Fibroblast of upper back skin (primary cell): ENCODE measurements at places on chromosomes 2 and 18.
A peak's percentile ranks its signal among the peaks of the same experiment; 100 is the strongest.

GRCh38 chr2:196131949-196132925, 39.1 kb downstream of the STK17B start:
- no peak for DNase-seq

- no peak for DNase-seq
Observed at GRCh38 chr2:86482034-86482433, 40.9 kb downstream of the KDM3A start.

- DNase-seq = no peak
Observed at GRCh38 chr2:239660390-239661230, 259.8 kb upstream of the HDAC4 start.

GRCh38 chr2:73701968-73702665, 35.0 kb downstream of the TPRKB start:
- DNase-seq = no peak

DNA sequence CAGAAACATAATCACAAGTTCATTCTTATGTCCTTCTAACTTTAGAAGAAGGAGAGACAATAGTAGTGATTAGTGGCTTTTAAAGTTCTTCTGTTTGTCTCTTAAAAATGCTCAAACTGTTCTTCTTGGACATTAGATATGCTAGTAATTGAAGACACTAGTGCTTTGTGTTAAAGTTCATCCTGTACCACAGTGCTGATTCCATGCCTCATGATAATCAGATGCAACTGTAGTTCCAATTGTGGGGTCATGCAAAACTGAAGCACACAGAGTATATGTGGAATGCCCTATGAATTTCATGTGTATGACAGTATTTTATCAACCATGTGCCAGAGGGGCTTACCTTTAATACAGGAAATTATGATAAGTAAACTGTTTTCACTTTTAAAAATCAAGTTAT, 11.4 kb upstream of the KCNJ13 start:
- no peak for DNase-seq

GRCh38 chr2:217256251-217256650, 396.4 kb upstream of the TNP1 start:
- peak; percentile 94 for DNase-seq

DNA sequence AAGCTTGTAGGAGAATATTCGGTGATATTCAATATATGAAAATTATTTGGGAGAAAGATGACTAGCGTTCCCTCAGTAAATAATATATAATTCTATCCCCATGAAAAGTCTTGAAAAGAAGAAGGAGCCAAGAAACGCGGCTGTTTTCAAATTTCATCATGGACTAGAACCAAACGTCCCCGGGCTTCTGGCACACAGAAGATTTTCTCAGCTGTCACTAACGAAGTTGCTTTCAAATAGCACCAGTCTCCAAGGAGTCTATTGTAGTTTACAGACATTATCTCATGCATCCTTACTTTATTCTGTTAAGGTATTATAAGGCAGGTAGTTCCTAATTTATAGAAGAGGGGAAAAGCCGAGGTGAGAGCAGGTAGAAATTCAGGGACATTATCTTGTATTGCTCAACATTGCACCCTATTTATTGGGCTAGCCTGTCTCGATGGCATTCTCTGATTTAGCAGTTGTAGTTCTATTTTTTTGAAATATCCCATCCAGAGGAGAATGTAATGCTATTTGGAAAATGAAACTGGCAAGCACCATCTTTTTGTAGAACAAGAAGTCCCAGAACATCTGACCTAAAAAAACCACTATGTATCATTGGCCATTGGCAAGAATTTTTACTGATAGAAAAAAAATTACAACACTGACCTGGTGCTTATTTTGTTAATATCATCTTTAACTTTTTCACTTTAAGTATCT, 198.1 kb upstream of the RASGRP3 start:
- no peak for DNase-seq

GRCh38 chr18:74454279-74454751, 2.8 kb downstream of the DIPK1C start:
- no peak for DNase-seq

DNA sequence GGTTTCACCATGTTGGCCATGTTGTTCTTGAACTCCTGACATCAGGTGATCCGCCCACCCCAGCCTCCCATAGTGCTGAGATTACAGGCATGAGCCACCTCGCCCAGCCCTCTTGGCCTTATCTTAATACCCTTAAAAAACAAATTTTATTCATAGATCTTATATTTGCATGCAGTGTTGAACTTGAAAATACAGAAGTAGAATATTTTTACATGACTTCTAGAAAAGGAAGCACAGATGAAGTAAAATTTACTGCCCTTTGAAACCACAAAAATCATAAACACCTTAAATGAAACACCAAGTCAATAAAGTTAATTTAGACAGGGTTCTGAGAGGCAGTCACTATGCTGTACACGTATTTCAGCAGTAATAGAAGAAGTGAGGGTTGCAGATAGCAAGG, 145.7 kb downstream of the CERS6 start:
- DNase-seq = no peak

DNA sequence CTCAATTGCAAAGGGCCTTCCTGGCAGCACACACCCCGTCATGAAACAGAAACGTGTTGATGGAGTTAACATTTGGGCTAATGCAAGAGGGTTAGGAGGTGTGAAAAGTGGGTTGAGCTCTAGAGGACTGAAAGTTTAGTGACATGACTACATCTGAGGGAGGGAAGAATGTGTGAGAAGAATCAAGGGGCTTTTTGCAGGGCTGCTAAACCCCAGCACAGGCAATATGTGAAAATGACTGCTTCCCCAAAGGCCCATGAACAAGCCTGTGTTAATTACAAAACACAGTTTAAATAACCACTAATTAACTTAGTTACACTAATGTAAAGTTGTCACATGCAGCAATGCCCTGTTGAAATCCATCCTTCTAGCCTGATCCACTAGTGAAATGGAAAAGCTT, 63.4 kb upstream of the PEX13 start:
- DNase-seq = no peak

GRCh38 chr18:3177902-3178687, 41.7 kb downstream of the MYOM1 start:
- DNase-seq = peak; percentile 9

GRCh38 chr2:85984788-85985187, 96.0 kb upstream of the ST3GAL5 start:
- no peak for DNase-seq

DNA sequence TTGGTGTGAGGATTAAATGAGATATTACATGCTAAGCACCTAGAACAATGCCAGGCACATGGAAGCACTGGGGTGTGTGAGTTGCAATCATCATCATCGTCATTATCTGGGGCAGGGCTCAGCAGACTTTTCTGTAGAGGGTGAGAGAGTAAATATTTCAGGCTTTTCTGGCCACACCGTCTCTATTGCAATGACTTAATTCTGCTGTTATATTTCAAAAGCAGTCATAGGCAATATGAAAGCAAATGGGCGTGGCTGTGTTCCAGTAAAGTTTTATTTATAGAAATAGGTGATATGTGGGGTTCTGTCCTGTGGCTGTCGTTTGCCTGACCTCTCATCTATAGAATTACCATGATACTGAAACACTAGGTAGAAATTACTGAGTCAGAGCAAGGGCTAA, 60.6 kb downstream of the IL1R2 start:
- DNase-seq = no peak

DNA sequence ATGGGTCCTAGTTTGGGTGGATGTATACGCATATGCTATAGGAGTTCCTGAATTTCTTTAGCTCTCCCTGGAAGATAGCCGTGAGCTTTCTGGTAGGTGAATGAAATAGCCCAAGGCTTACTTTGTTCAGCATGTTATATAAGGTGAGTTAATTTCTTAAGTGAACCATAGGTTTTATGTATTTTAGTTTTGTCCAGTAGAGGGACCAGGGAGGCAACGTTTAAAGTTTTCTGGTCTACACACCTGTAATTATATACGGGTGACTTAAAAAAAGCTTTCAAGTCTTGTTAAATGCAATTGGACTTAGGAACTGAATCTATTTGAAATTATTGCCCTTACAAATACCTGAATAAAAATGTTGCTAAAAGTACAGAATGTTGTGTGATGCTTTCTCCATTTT, 402.5 kb upstream of the DDX18 start:
- no peak for DNase-seq

- DNase-seq = peak; percentile 72
Observed at GRCh38 chr2:219684721-219685689, 57.6 kb downstream of the SLC4A3 start.

DNA sequence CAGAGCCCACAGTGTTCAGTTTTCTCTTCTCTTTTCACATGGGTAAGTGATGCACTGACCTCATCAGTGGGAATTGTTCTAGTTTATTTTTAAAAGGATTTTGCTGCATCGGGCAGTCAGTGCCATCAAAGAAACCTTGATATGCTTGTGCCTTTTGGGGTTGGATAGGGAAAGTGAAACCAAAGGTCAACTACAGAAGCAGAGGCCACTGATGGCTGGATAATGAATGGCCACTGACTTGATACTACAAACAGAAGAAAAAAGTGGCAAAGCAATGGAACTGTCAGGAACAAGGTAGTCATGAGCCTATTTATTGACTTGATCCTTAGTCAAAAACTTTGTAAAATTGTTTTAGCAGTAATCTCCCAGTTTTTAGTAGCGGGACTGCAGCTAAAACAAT, 636.3 kb upstream of the ZEB2 start:
- DNase-seq = no peak

DNA sequence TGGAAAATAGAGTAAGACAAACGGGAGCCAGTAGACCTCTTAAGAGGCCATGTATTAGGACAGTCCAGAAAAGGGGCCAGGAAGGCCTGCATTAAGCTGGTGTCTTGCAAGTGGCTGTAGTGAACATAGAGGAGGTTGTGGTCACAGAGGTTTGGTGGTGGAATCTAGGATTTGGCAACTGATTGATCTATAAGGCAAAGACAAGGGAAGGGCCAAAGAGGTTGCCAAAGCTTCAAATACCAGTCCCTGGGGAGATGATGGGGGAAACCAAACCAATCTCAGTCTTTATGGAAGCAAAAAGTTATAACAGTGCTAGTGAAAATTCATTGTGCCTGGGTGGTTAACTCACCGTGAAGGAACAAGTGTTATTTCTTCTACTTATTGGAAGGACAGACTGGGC, 28.7 kb upstream of the RTN4 start:
- no peak for DNase-seq

DNA sequence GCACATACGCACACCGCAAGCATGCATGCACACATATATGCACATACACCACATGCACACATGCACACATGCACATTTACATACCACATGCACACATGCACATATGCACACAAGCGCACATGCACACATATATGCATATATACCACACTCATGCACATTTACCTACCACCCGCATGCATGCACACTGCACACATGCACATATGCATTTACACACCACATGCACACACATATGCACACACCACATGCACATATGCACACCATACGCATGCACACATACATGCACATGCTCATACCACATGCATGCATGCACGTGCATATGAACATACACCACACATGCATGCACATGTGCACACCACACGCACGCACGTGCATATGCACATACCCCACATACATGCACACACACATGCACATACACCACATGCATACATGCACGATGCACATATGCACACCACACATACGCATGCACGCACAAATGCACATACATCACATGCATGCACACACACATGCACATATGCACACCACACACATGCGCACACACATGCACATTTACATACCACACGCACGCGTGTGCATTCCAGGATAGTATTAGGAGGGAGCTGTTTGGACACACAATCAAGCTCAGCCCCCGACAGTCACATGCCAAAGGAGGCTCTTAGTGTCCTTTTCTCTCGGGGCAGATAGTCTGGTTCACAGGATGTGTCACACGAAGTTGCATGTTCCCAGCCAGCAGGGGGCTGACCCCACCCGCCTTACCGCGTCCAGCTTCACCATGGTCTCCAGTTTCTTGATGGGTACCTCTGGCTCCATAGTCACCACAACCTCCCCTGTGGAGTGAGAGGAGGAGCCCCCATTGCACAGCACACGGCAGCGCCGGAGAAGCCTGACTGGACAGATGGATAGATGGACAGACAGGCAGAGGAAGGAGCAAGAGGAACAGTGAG, 5.9 kb downstream of the OTOF start:
- DNase-seq = no peak

- peak; percentile 49 for DNase-seq
Observed at GRCh38 chr2:156456616-156457015, 20.4 kb downstream of the GPD2 start.

DNA sequence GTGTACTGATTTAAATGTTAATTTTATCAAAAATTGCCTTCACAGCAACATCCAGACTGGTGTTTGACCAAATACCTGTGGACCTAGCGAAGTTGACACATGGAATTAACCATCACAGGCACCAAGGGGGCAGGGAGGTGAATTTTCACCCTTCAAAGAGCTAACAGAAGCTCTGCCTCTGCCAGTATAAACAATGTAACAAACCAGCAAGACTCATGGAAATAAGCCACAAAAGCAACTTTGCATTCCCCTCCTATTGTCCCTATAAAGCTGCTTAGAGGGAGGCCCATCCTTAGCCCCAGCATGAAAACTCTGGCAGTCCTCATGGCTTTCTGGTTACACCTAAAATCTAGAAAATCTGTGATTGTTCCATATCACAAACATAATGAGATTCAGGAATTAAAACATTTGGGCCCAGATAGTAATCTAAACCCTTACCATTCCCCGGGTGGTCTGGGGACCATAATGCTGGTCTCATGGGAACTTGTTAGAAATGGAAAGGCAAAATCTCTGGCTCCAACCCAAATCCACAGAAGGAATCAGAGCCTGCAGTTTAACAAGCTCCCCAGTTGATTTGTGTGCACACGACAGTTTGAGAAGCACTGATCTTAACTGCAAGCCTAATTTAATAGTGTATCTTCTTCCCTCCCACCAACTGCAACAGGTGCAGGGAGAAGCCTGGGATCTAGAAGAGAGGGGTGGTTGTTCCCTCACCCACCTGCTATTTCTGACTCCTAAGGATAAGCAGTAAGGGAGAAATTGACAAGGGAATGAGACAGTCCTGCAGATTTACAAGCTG, 23.1 kb downstream of the SERPINB11 start:
- DNase-seq = peak; percentile 40

GRCh38 chr2:199979832-199980628, 24.6 kb downstream of the MAIP1 start:
- DNase-seq = peak; percentile 78

DNA sequence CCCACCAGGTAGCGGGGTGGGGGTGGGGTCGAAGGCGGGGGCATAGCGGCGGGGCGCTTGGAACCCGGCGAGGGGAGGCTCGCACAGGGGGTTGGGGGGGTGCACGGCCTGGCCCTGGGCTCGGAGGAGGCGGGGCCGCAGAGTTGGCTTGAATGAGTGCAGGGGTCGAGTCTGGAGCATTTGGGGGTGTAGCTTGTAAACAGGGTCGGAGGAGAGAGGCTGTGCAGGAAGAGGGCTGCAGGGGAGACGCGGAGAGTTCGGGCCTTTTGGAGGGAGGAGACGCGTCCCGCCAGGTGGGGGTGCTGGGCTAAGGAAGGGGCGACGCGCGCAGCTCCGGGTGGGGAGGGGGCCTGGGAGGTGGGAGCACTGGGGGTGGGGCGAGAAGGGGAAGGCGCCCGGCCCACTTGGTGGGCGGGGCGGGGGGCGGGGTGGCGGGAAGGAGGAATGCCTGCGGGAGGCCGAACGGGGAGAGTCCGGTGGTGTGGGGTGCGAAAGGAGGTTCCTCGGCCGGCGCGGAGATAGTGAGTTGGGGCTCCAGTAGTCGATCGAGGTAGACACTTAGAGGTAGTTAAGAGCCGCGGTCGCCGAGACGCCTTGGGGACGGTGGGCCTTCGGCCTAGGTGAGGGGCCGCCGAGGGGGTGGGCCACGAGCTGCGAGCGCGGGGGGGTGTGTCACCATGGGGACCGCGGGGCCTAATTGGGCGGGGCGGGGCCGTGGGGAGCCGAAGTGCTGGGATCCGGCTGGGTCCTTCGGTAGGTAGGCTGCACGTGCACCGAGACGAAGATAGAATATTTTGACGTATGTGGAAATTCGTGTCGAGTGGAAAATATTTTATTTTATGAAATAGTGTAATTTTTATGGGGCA, 774 bp downstream of the MSH6 start:
- peak; percentile 48 for DNase-seq
